T-helper 2 cell treated with Interferon-gamma antibody and Interleukin-4, amounts not matched to agents 5 μg/mL and 100 μg/mL, for 36 hours (primary cell): ENCODE measurements at places on chromosomes 3 and 15.

DNA sequence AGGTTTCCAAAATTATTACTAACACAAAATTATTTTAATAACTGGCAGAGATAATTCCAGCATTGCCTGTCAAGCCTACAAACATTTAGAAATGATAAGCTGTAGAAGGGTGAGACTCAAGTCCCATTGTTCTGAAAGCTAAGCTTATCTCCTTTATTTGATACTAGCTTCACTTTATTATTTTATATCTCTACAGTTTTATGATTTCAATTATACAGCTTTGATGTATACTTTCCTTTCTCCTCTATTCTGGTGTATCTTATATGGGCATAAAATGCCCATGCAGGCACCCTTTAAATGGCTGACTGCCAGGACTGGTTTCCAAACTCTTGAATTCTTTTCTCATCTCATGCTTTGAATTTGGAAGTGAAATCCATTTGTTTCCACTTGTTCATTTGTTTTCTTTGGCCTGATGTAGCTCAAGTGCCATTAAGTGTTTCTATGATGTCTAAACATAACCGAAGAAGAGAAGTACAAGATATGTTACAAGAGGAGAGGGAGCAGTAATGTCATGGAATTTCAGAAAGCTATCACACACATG lies 372.1 kb upstream of the ARHGEF26 start:
- no peak for DNase-seq

DNA sequence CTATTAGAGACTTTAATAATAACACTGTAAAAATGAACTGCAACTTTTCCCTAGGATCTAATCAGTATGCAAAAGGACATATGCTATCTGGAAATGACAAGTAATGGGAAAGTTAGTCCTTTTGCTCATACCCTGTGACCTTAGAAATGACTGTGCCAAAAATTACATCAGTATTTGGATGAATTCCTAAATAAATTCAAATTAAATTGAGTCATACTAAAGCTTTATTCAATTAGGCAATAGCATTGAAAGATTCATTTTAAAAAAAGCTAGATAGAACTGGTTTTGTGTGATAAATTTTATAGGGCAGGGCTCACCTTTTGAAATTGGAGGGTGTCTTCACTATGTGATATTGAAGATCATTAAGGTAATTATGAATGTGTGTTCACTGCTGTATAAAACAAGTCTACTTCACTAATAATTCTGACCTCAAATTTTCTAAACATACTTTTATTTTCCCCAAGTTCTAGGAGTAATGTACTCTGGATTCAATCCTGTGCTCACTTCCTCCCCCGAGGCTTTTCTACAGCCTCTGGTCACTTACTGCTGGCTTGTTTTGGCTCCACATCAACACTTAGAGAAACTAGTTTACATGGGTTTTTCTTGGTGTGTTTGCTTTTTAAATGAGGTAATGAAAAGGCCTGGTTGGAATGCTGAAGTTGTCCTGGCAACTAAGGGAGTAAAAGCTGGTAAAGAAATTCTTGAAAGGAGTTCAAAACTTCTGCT lies 44.4 kb upstream of the SPTSSB start:
- no peak for DNase-seq

- DNase-seq = no peak
These were observed 32.8 kb downstream of the SPRED1 start for GRCh38 chr15:38285456-38285855.

GRCh38 chr3:13880811-13881156 lies 913 bp upstream of the WNT7A start:
- DNase-seq = no peak

DNA sequence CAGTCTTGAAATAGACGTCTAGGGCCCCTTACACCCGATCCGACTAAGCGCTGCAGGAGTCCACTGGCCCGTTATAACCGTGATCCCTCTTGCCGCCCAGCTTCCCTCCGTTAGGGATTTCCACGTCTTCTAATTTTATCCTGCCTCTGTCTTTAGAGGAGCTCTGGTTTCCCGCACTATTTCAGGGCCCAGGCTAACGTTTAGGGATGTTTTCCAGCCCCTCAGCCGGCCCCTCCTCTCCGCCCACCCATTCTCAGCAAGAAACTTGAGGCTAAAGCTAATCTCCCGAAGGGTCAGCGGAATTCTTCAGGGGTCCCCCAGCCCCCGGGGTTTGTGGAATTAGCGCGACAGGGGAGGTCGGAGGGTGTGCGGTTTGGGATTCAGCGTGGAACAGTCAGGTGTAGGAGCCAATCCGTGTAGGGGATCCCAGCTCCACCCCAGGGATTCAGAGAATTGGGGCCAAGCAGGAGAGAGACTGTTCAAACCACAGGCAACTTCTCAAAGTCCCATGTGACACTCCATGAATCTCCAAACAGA lies 1.6 kb downstream of the PTX3 start:
- no peak for DNase-seq

- no peak for DNase-seq
These were observed 44.5 kb downstream of the GBE1 start for GRCh38 chr3:81716870-81717509.

DNA sequence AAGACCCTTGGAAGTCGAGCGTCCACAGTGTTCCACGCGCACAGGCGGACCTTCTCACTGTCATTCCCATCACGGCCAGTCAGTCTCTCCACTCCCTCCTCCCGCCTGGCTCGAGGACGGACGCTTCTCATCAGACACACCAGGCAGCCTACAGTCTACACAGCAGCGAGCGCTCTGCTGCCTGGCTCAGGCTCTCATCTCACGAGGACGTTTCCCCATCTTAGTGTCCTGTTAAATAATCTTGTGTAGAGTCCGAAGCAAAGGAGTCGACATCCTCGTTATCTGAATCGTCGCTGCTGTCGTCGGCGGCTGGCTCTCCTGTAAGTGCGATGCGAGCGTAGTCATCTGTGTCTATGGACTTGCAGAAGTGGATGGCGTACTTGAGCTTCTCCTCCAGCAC lies 12.4 kb upstream of the OCA2 start:
- DNase-seq = no peak

GRCh38 chr3:179091113-179091512 lies 19.5 kb upstream of the ZMAT3 start:
- no peak for DNase-seq

DNA sequence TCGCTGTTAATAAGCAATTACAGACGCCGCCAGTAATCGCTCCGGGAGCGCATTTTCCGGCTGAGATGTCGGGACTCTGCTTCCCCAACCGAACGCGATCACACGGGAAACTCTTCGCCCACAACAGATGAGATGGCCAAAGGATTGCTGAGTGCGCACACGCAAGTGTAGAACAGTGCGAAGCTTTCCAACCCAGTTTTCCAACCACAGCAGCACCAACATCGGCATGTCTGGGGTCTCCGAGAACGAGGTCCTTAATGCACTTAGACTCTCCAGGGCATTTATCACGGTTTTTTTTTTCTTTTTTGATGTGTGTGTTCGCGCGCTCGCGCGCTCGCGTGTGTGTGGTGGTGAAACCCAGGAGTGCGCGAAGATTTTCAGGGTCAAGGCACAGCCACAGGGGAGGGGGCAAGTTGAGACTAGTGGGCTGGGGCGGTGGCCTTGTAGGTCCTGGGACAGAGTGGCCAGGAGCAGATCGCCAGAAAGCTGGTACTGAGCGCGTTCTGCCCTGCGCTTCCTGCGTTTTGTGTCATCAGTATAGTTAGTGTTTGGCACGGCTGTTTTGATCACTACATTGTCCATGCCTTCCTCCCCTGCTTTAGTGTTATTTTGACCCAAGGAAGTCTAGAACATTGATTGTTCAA lies 1.8 kb upstream of the EOMES start:
- no peak for DNase-seq

- no peak for DNase-seq
These were observed 16.1 kb upstream of the LARP6 start for GRCh38 chr15:70870051-70870450.
